ENCODE measurements at places on chromosomes 1 and 21.
A peak's percentile ranks its signal among the peaks of the same experiment; 100 is the strongest.

DNA sequence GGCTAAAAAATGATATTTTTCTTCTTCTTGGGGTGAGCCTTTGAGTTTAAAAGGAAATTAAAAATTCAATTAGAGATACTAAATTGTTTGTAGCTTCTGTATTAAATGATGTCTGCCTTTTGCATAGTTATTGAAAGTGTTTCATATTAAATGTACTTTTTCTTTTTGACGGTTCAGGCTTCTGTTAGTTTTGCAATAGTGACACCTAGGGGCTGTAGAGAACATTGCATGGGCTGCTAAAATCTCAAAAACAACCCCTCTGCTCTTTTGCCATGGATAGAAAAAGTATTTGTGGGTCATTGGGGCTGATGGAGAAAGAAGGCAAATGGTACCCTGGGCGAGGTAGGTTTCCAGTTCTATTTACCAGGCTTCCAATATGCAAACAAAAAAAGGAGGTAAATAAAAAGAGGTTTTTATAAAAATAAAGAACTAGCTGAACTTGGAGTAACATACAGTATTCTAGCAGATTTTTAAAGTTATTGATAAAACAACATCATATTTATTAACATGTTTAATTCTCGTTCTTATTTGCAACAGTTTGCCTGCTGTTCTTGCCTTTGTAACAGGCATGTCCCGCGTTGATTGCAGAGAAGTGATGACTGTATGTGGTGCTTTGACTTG is 115.4 kb upstream of the HOOK1 start:
- peak; percentile 25 for DNase-seq

GRCh38 chr1:156103521-156103947 is 11.0 kb upstream of the LMNA start:
- DNase-seq = peak; percentile 47

DNA sequence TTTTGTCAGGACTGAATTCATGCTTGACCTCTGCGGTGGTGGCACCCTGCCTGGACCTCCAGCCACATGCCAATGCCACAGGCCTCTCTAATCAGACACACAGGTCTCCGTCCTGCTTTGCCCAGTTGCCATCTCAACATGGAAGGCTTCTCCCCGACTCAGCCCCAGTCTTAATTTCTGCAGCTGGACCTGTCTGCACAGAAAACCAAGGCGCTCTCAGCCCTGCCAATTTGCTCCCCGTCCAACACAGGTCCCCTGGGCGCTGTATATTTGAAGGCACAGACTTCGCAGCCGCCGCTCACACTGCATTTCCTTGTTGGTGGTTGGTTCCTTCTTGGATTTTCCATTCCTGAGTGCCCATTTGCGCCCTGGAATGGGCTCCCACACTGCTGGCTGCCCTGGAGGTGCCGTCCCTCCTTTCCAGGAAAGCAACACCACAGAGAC is 28.0 kb upstream of the PLEKHG5 start:
- DNase-seq = no peak

GRCh38 chr1:209434631-209435217 is 148.8 kb upstream of the CAMK1G start:
- no peak for DNase-seq

- DNase-seq = no peak
These were observed 276.6 kb upstream of the FMN2 start for GRCh38 chr1:239815074-239815473.

GRCh38 chr1:201540846-201541735 is 2.2 kb downstream of the NAV1 start:
- DNase-seq = no peak

DNA sequence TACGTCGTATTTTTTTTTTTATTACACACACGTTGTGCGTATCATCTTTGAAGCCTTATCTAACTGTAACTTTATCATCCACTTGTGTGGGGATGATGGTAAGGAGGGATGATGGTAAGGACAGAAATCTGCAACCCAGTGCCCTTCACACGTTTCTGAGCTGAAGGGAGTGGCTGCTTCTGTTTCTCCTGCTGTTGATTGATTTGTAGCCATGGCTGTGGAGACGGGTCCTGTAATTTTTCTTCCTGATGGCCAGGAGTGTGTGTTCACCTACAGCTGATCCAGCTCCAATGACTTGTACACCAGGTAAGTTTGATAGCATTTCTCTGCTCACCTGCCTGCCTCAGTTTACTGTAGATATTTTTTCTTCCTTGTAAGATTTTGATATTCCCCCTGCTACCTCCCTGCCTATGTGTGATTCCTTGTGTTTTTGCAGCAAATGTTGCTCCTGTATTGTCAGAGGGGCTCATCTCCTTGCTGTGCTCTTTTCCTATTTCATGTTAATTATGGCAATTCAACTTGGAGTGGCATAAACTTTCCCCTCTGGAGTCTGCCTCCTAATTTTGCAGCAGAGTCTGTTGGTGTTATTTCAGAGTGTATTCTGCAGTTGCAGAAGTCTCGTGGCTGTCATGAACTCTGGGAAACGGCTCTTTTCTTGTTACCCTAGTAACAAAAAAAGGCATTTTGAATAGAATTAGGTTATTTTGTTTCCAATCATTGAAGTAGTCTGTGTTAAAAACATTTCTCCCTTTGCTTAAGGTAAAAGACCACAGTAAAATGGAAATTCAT is 64.1 kb downstream of the SH3BGR start:
- DNase-seq = no peak

- no peak for DNase-seq
These were observed 123.5 kb upstream of the NGF start for GRCh38 chr1:115461526-115461925.

DNA sequence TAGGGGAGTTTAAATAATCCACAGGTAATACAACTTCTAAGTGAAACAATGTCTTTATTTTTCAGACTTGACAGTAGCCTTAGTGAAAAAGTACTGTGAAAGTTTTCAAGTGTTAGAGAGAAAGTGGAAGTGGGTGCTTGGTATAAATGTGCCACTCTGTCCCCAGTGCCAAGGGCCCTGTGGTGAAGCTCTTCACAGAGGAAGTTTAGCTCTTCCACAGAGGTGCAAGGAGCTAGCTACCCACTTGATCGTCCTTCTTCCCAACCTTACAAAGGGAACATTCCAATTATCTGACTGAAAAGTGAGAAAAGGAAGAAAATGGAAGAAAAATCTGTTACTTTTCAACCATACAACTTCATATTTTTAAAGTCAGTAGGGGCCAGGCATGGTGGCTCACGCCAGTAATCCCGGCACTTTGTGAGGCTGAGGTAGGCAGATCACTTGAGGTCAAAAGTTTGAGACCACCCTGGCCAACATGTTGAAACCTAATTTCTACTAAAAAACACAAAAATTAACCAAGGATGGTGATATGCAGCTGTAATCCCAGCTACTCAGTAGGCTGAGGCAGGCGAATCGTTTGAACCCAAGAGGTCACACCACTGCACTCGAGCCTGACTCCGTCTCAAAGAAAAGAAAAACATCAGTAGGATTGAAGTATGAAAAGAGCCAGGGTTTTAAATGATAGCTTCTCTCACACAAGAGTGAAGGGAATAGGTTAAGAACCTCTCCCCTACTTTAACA is 41.0 kb upstream of the PTPRC start:
- DNase-seq = no peak

DNA sequence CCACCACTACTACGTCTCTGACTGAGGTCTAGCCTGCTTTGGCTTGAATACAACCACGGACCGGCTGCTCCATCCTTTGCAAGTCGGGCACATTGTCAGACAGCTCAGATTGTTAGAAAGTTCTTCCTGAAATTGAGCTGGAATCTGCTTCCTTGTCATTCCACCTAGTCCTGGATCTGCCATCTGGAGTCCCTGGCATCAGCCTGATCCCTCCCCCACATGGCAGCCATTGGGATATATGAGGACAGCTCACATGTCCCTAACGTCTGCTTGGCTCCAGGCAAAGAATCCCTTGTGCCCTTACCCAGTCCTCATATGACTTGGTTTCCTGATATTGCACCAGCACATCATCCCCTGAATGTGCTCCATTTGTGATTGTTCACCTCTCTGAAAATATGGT is 56.3 kb upstream of the SYT6 start:
- no peak for DNase-seq

DNA sequence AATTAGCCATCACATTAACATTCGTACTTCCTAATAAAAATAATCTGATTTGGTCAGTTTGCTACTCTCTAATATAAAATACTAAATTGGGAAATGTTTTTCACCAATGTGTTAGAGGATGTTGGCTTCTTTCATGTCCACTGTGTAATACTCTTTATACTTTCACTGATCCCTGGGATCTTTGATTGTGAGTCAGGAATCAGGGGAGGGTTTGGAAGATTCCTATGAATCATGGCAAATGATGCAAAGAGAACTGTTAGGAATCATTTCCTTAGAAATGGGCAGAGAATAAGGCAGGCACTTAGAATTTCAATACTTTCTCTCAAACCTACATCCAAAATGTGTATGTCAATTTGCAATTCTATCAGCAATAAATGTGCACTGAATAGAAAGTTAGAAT is 31.0 kb downstream of the KRTAP24-1 start:
- no peak for DNase-seq

DNA sequence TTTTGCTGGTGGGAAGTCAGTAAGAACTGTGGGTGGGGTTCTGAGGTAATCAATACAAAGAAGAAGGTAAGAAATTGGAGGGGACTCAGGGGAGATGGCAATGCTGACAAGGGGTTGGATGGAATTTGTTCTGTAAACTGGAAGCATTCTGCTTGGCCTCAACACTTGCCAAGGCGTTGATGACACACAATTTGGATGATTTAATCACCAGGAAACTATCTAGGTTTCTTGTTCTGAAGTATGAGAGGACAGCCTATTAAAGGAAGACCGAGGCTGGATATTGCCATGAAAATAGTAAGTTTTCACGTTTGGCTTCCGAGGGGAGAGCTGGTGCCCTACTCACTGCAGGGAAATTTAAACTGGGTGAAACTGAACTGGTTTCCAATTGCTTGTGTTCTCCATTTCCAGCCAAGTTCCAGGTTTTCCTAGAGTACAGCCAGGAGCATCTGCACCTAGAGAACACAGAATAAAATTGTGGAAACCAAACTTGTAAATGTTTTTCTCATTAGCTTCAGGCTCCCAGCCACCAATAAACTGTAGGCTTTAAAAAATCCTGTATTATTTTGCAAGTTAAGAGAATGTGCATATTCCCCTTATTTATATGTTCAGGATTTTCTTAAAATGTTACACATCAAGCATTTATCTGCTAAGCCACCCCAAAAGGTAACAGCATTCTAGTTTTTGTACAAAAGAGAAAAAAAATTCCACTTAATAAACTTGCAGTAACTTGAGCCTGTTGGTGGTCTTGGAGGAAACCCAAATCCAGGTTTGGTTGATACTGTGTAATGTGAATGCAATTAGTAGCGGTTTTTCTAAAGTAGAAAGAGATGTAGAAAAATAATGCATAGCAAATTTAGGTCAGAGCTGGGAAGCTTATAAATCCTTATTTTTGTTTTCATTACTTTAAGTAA is 53.8 kb downstream of the ROR1 start:
- no peak for DNase-seq

DNA sequence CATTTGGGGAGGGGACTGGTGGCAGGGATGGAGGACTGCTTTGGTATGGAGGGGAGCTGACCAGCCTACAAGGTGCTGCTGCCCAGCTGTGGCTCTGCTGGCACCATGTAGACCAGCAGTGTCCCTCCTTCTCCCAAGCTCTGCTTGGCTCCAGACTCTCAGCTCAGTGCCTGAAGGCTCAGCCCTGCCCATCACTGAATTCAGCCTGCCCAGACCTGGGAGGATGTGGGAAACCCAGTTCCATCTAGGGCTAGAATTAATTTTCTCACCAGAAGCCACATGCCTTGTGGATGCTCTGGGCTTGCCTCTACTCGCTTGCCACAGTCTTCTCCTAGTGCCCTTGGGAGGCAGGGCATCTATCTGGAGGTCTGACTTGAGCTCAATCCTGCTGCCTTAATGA is 195.0 kb upstream of the EDN2 start:
- DNase-seq = no peak

DNA sequence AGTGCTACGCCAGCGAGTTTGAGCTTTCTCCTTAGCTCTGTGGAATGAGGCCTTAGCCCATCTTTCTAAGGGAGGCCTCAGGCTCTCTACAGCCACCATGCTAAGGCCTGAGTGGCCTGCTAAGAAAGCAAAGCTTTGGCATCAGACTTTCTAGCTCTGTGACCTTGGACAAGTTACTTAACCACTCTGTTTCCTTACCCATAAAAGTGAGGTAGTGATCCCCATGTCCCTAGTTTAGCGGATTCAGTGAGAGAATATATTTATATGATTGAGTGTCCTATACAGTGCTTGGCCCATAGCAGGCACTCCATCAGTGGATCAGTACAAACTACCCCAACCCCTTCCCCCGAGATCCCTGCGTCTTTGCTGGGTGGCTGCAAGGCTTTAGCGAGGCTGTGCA is 4.0 kb downstream of the POGK start:
- DNase-seq = no peak

- no peak for DNase-seq
These were observed 27.7 kb downstream of the DSCAM start for GRCh38 chr21:40819071-40819900.

DNA sequence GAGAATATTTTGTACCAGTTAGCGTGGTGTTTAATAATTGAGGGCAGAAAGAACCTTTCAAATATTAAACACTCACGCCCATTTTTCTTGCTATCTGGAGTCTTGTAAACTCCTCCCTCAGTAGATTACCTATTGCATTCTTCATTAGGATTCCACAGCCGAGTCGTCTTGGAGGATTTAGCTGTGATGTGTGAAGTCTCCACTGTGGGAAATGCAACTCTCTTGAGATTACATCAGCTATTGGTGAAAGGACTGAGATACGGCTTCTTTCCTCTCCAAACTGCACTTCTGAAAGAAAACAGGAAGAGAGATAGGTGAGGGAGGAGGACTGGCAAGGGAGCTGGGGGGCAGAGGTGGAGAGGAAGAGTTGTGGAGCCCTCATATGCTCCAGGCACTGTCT is 36.1 kb downstream of the ACTA1 start:
- DNase-seq = no peak

DNA sequence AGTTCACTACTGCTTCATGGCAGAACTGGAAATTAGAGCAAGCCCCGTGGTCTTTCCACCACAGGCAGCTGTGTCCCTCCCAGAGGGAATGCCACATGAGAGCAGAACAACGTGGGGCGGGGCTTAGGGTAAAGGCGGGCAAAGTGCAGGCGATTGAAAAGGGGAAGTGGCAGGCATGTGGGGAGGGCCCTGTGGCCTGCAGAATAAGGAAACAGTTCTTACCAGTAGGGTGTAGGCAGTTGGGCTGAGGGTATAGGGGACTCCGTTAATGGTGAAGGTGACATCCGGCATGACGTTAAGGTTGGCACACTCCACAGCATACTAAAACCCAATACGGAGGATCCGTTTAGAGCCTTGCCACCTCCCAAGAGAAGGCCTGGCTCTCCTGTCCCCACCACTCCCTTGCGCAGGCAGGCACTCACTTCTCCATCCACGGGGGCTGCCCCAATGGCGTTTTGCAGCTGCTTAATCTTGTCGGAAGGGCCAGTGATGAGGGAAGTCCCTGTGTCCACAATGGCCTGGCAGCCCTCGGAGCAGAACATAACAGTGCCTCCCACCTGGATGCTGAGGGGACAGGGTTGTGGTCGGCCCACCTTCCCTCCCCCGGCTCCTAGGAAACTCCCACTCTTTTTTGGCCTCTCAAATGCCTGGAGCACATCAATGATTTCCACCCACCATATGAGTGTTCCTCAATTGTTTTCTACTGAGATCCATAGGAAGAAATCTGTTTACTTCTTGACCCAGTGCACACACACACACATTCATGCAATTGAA is 9.1 kb upstream of the RAB7B start:
- peak; percentile 17 for DNase-seq

- DNase-seq = no peak
These were observed 110.4 kb downstream of the EPHB2 start for GRCh38 chr1:22821027-22821426.
